Activated gamma-delta T cell treated with Interleukin-2 at 50 U/mL for 16 hours (primary cell): ENCODE measurements at places on chromosomes 4 and X.
A peak's percentile ranks its signal among the peaks of the same experiment; 100 is the strongest.

- no peak for DNase-seq
Observed at GRCh38 chrX:4435905-4436304, 722.5 kb upstream of the PRKX start.

GRCh38 chrX:119273420-119274192, 37.5 kb downstream of the PGRMC1 start:
- peak; percentile 28 for DNase-seq

- DNase-seq, result no peak
Observed at GRCh38 chr4:144614850-144615585, 30.9 kb upstream of the HHIP start.

- DNase-seq, result no peak
Observed at GRCh38 chr4:118823471-118823870, 12.5 kb downstream of the SEC24D start.

DNA sequence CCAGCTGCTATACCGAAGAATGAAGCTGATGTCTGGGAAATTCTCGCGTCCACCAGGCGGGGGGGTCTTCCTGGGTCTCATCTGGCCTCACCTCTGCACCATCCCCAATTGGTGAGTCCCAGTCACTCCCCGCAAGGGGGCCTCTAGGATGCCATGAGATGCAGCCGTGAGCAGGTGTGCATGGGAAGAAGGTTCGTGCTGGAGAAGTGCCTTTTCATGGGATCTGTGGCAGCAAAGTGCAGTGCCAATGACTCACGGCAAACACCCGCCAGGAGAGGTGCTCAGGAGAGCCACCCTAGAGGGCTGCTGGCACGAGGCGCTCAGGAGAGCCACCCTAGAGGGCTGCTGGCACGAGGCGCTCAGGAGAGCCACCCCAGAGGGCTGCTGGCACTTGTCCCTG, 55.1 kb downstream of the CPZ start:
- DNase-seq, result no peak

- no peak for DNase-seq
Observed at GRCh38 chr4:85836588-85837438, 361.9 kb downstream of the ARHGAP24 start.

DNA sequence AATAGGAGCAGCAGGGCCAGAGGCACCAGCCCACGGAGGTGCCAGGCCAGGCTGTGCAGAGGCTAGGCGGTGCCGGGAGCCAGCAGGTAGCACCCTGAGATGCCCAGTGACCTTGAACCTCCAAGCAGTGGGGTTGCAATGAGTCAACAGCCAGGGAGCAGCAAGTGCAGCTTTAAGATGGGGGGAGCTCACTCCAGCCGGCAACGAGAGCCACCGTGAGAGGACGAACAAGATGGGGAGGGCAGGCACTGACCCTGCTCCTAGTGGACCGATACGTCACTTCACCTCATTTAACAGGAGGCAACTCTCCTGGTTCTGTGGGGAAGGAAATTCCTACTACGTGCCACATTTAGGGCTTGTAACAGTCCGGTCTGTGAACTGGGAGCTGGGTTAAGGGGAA, 4.8 kb downstream of the LETM1 start:
- DNase-seq, result no peak

DNA sequence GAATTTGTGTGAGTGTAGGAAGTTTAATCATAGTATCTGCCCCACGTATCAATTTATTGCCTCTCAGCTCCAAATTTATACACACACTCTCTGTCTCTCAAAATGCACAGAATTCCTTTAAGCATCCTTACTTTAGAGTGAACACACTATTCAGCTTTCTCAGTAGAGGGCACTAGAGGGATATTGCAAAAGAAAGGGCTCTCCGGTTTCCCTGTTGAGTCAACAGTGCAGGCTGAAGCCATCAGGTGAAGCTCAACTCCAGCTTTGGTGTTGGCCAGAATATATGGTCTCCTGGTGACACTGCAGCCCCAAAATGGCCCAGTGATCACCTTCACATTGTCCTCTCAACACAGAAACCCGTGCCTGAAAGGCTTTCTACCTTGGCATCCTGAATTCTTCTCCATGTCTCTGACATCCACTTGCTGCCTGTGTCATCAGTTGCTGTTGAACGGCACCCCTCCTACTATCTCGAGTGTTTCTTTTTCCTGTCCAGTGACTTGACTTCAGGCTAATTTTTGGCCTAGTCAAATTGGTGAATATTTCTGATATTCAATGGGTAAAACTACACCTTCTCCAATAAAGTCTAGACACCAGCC, 670.5 kb downstream of the GABRG1 start:
- no peak for DNase-seq

DNA sequence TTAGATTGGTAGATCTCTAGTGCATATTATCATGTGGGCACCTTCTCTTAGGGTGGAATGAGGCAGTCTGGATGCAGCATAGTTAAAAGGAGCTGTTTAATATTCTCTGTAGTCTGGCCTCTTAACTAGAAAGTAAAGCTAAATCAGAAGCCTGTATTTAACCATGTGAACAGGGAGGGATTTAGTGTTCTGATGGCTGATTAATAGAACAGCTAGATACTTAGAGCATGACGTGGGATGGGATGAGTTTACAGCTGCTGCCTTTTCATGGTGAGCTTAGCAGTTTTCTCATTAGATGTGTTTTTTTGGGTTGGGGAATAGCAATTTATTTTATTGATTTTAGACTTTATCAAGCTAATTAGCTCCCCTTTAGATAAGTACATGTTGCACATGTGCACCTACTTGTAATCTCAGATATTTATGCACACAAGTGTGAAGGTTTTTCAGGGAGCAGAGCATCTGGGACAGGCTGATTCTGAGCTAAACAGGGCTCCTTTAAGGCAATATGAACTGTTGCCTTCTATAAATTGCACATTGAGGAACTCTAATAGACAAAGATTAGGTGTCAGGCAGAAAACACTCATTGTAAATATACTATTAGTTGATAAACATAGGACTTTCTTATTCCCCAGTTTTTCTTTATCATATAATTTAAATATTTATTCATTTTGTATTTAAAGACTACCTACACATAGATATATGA, 34.1 kb downstream of the YIPF6 start:
- no peak for DNase-seq

GRCh38 chrX:65679071-65679540, 11.7 kb downstream of the MSN start:
- no peak for DNase-seq

DNA sequence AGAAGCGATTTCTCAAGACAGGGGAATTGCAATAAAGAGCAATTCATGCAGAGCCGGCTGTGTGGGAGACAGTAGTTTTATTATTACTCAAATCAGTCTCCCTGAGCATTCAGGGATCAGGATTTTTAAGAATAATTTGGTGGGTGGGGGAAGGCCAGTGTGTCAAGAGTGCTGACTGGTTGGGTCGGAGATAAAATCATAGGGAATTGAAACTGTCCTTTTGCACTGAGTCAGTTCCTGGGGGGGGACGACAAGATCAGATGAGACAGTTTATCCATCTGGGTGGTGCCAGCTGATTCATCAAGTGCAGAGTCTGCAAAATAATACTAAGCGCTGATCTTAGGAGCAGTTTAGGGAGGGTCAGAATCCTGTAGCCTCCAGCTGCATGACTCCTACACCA, 502.4 kb downstream of the NLGN4X start:
- no peak for DNase-seq

- no peak for DNase-seq
Observed at GRCh38 chrX:9586992-9587392, 122.1 kb downstream of the TBL1X start.

GRCh38 chrX:112967341-112967740, 126.7 kb upstream of the AMOT start:
- DNase-seq, result no peak

DNA sequence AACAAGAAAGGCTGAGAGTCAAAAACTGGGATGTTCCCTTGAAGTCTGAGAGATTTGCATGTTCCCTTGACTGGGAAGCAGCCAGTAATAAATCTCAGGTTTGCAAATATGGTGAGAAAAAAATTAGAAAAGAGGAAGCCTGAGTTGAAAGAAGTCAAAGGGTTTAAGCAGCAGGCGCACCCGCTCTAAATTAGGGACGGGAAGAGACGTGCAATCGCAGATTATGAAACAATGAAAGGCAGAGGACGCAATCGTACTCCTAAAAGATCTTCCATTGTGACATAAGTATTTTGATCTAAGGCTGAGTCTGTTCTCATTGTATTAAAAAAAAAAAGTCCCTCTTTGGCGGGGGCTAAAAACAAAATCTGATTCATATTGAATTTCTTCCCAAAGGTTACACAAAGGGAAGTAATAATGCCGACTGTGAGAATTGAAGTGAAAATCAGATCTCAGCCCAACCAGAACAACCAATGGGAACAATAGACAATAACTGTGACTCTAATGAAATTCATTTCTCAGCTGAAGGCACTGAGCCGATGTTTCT, 28.2 kb downstream of the SAT1 start:
- DNase-seq, result no peak

DNA sequence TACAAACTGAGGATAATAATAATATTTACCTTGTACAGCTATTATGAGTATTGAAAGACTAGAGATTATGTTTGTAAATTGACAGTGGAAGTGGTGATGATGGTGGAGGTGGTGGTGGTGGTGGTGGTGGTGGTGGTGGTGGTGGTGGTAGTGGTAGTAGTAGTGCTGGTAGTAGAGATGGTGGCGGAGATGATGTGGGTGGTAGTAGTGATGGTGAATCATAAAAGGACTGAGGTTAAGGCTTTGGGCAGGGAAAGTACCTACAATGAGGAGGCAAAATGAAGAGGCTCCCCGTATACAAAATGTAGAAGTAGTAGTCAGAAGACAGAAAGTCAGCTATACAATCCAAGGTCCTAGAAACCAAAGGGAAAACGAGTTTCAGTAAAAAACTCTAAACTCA, 214.1 kb downstream of the BCOR start:
- peak; percentile 19 for DNase-seq

GRCh38 chr4:103802766-103803165, 83.0 kb upstream of the TACR3 start:
- DNase-seq, result no peak

- peak; percentile 26 for DNase-seq
Observed at GRCh38 chr4:113636877-113637276, 124.7 kb downstream of the CAMK2D start.

DNA sequence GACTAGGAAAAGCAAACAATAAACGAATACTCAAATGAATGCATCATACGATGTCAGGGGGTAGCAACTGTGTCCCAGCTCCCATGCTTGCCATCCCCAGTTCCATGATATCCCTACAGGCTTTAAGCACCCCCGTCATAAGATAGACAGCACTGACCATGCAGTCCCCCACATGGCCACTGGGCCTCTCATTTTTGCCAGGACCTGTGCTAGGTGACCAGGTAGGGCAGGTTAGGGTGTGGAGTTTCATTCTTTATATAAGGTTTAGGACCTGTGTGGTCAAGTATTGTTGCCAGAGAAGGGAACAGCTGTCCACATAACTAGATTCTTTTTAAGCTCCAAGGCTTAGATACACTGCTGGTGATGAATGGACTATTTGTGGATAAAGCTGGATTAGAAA, 9.7 kb downstream of the PPEF2 start:
- no peak for DNase-seq

- peak; percentile 82 for DNase-seq
Observed at GRCh38 chr4:2220016-2220630, 21.8 kb downstream of the HAUS3 start.

GRCh38 chr4:155609455-155610059, 57.1 kb upstream of the GUCY1A1 start:
- no peak for DNase-seq

DNA sequence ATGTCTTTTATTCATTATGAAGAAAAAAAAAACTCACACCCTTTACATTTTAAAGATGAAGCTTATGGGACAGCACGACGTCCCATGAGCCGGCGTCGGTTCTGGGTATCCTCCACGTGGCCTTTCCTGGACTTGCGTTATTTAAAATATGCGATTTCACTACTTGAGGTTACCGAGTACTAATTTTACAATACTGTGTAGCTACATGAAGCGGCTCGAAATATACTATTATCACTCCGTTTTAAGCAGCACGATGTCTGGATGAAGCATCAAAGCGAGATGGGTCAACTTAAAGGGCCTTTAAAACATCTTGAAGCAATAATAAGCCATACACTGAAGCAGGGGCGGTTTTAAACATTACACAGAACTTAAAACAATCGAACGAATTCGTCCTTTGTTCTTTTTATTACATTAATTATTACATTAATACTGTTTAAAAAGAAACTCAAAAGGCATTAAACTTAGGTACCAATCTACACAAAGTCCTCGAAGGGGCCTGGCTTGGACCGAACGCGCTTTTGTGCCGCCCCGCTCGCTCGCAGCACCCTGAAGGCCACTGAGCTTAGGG, 1.4 kb upstream of the KLF3 start:
- no peak for DNase-seq

- DNase-seq, result no peak
Observed at GRCh38 chrX:20595928-20596575, 329.3 kb upstream of the RPS6KA3 start.
